ENCODE measurements at places on chromosomes 3 and 15.

DNA sequence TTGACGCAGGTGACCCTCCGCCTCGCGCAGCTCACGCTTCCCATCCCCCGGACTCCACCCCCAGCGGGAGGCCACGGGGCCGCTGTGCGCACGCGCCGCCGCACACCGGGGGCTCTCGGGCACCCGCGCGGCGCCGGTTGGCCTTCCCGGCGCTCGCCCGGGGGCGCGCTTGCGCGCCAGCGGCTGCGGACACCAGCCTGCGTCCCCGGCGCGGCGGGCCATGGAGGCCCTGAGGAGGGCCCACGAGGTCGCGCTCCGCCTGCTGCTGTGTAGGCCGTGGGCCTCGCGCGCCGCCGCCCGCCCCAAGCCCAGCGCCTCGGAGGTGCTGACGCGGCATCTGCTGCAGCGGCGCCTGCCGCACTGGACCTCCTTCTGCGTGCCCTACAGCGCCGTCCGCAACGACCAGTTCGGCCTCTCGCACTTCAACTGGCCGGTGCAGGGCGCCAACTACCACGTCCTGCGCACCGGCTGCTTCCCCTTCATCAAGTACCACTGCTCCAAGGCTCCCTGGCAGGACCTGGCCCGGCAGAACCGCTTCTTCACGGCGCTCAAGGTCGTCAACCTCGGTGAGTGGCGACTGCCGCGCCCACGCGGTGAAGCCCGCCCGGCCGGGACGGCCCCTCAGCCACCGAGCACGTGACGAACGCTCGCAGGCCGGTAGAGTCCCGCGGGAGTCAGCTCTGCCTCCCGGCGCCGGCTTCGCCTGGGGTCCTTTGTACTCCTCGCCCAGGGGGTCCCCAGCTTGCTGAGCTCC is at the start of gene C15orf61:
Gene C15orf61 (plus strand): TSS at position 103 of the 754 bp plus-strand sequence. CDS start 118 bp downstream, at position 221.
- peak; percentile 54 for DNase-seq

GRCh38 chr3:167520266-167521005 is 46.6 kb upstream of the SERPINI2 start:
- DNase-seq: no peak

- no peak for DNase-seq
These were observed 199.4 kb upstream of the CADM2 start for GRCh38 chr3:84759361-84759760.

DNA sequence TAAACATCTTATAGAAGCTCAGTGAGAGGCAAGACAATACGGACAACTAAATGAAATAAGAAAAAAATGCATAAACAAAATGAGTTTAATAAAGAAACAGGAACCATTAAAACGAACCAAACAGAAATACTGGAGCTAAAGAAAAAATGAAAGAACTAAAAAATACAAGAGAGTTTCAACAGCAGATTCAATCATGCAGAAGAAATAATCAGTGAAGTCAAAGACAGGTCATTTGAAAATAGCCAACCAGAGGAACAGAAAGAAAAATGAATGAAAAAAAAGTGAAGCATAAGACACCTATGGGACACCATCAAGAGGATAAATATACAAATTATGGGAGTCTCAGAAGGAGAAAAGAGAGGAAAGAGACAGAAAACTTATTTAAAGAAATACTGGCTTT is 42.5 kb upstream of the PRR20G start:
- DNase-seq: no peak

DNA sequence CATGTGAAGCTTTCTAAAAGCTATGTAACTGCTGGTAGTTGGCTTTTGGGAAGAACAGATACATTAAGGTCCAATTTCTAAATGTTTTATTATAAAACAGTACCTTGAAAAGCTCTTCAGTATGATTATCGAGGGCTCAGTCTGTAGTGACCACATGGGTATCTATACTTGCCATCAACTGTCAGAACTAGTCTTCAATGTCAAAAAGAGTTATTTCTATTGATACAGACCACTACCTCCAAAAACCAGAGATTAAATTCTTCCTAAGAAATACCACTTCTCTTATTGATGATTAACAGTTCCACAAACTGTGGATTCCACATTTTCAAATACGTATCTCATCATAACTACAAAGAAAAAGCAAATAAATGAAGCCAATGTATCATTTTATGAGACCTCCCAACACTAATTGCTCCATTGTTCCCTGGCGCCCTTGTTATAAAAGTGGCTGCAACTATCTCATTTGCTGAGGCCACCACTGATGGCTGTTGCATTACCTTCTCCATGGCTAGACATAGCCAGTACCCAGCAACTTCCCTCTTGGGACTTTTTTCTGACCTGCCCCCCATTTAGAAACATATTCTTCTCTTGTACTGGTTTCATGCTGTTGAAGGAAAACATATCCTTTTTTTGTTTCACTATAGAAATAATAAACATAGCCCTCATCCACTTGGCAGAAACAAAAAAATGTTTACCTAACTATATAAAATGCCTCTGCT is 33.9 kb upstream of the MBNL1 start:
- DNase-seq: no peak

DNA sequence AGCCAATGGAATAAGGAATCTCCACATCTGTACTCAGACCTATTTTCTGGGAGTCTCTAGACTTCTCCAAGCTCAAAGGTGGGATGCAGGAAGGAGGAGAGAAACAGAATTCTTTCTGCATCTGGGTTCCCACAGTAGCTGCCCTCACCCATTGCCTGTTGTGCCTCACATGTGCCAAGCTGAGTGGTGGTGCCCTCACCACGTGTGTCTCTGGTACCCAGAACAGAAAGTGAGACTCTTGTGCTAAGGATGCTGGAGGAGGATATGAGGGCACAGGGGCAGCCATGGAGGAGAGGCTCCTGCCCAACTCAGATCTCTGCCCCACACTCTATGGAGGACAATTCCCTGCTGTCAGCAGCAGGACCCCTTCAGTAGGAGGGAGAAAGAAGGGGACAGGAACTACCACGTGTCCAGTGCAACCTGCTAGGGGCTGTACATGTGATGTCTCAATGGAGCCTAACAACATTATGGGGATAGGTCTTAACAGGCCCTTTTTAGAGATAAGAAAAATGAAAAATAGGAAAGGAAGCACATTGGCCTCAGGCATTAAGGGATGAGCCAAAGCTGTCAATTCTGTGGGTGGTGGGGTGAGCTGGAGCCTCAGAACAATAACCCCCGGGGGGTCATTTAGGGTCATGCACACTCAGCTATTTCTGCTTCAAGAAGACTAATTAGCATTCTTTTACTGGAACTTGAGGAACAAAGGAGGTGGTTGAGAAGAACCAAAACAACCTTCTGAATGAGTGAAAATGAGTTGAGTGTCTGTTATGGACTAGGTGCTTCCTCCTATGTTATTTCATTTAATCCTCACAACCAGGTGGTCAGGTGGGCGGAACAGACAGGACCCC is 16.3 kb upstream of the NOX5 start:
- no peak for DNase-seq

- no peak for DNase-seq
These were observed 1273.0 kb downstream of the OTOL1 start for GRCh38 chr3:162769564-162769963.

- no peak for DNase-seq
These were observed 64.4 kb downstream of the SLMAP start for GRCh38 chr3:57820479-57820878.

Data from cortex of kidney (tissue), 1 donor.